DMS79 treated with DMSO at 0.1 percent for 48 hours (cell line): ENCODE measurements at places on chromosomes 3 and 15.

- DNase-seq, result peak; percentile 25
Observed at GRCh38 chr3:139173372-139174108, 128.8 kb upstream of the PRR23C start.

DNA sequence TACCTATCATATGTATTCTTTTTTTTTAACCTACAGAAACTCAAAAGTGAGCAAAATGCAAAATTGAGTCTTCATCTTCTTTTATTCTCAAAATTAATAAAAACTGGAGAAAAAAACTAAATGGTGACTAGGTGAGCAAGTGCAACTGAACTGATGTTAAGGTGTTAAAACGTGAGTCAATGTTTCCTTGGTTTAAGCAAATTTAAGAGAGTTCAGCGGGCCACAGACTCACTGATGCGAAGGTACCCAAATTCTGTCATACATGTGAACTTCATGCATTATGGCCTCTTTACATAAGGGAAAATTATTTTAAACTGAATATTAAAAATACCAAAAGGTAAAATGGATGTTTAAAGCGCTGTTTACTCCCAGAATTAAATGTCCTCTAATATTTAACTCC is 206.6 kb downstream of the FOXP1 start:
- DNase-seq, result no peak

DNA sequence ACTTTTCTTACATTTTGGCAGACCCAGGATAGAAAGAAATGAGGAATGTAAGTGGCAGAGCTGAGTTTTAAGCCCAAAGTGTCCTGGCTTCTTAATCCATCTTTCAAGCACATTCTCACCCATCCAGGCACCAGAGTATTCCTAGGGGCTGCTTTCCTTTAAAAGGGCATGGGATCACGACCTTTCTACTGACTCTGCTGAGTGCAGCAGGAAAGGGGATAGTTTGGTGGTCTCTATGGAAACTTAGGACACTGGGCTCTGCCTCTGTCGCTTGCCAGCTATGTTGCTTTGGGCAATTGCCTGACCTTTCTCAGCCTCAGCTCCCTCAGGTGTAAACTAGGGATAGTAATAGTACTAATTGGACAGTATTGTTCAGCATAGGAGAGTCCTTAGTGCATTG is 458.4 kb downstream of the PDCD6IP start:
- no peak for DNase-seq

GRCh38 chr3:8984526-8984925 is 21.3 kb upstream of the RAD18 start:
- no peak for DNase-seq
